OCI-M1 (cell line): ENCODE measurements at places on chromosomes 11 and 22.

- peak; percentile 99 for DNase-seq
Measured at GRCh38 chr11:68271023-68271780, 571 bp downstream of the C11orf24 start.

GRCh38 chr11:5767056-5767455 is 13.0 kb downstream of the OR52N4 start:
- DNase-seq, result no peak

GRCh38 chr11:129960216-129961214 is 42.1 kb downstream of the PRDM10 start:
- DNase-seq, result peak; percentile 44

GRCh38 chr22:28002181-28002700 is 83.2 kb upstream of the PITPNB start:
- DNase-seq, result peak; percentile 16

- DNase-seq, result no peak
Measured at GRCh38 chr11:86292912-86293616, 9.0 kb upstream of the HIKESHI start.

DNA sequence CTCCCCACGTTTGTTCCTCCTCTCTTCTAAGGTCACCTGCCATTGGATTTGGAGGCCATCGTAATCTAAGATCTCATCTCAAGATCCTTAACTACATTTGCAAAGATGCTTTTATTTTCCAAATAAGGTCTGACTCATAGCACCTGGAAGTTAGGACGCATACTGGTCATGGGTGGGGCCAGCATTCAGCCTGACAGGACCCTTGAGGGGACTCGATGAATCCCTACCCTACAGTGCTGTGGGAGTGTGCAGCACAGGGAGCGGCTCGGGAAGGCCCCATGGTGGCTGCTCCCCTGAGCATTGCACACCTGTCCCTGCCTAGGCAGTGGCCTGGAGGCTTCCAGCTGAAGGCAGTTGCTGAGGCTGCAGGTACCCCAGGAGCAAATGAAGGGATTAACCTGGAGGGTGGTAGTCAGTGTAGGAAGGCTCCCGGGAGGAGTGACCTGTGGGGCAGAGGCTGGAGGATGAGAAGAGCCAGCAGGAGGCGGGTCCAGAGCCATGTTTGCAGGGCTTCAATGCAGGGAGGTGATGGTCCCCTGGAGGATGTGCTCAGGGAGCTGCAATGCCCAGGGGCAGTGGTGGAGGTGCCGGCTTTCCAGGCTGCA is 362.2 kb downstream of the CTTN start:
- no peak for DNase-seq
